Endothelial cell (in vitro differentiated cells): ENCODE measurements at places on chromosomes 1 and 21.

DNA sequence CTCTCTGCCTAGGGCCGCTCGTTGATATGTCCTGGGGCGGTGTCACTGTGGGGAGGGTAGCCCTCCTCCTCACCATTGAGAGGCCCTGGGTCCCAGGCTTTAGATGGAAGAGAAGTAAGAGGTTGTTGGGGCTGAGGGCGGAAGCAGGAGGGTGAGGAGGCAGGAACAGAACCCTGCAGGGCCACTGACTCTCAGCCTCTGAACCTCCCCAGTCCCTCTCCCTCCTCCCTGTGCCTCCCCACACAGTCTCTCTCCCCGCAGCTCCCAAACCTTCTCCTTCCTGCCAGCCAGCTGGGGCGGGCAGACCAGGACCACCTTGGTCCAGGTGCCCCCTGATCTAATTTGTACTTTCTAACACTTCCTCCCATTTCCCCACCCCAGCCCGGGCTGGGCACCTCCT lies 14.3 kb upstream of the FAM131C start:
- no peak for DNase-seq

DNA sequence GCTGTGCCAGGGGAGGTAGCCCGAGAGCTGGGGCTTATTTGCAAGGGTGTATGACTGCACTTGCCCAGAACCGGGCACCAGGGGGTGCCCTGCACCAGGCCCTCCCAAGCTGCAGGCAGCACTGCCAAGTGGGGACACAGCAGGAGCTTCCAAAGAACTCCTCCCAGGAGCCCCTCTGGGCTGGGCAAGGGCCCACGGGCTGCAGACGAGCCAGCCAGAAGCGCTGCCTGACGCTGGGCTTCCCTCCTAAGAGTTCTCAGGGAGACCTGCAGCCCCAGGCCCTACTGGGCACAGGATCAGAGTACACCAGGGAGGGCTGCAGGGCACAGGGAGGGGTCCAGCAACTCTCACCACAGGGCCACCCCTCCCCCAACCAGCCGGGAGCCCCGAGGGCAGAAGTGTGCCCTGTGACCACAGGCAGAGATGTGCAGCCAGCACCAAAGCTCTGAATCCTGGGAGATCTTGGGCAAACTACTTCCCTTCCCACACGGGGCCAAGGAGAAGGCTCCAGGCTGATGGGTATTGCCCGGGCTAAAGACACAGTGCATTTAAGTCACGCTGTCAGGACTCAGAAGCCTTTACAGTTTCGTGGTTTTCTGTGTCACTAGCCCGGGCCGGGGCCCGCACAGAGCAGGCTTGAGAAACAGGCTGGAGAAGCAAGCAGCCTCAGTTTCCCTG lies 63.4 kb downstream of the KCNAB2 start:
- peak; percentile 42 for DNase-seq

- DNase-seq, result no peak
Measured at GRCh38 chr1:178271471-178271870, 177.6 kb downstream of the RASAL2 start.

- no peak for DNase-seq
Measured at GRCh38 chr1:212585210-212585609, 23.4 kb upstream of the ATF3 start.

DNA sequence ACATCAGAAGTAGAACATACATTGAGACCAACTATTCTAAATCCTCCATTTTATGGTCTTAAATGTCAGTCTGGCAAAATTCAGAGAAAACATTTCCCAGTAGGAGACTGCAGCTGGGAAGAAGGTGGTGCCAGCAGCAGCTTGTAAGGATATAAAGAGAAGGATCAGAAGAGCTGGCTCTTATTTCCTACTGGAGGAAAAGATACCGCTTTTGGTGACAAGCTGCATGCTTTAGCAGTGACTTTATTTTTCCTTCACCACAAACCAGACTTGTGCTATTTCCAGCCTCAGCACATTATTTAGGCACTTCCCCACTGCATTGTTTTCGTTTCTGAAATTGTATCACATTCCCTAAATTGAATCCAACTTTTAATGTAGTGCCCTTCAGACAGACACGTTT lies 28.4 kb downstream of the RNF11 start:
- DNase-seq, result no peak

GRCh38 chr1:219529116-219529515 lies 83.8 kb downstream of the ZC3H11B start:
- DNase-seq, result no peak

GRCh38 chr1:73800376-73800775 lies 397.6 kb downstream of the LRRIQ3 start:
- DNase-seq, result no peak

GRCh38 chr1:193110864-193111263 lies 5.7 kb upstream of the GLRX2 start:
- DNase-seq, result no peak

GRCh38 chr1:8169364-8170058 lies 143.4 kb upstream of the ERRFI1 start:
- DNase-seq, result no peak

DNA sequence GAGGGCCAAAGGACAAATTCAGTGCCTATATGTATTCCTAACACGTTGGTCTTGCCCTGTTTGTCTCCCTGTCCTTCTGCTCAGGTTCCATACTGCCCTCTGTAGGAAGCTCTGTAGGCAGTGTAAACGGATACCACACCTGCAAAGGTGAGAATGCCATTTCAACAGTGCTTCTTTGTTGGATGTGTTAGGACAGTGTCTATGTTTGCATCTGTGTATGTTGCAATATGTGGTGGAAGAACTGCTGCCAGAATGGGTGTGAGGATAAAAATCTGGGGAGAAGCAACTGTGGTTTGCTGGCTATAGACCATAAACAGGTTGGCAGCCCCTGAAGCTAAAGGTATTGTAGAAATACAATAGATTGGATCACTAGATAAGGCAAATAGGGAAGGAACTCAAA lies 113.1 kb upstream of the BMP8A start:
- no peak for DNase-seq

DNA sequence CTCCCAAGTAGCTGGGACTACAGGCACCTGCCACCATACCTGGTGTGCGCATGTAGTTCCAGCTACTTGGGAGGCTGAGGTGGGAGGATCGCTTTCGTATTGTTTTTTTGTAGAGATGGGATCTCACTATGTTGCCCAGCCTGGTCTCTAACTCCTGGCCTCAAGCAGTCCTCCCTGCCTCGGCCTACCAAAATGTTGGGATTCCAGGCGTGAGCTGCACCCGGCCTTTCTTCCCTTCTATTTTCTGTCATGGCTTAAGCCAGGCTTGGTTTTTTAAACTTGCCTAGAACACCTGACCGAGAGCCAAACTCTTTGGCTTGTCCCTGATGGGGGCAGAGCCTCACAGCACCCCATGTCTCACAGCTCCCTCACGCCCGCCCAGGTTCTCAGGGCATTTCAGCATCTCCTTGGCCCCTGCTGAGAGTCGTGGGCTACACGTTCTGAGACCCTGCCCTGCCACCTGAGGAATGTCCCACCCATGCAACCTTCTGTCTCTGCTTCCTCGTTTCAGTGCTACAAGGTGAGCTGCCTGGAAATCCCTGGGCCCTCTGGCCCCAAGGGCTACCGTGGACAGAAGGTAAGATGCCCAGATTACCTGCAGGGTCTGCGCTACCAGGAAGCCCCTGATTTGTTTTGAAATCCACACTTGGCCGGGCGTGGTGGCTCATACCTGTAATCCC lies 15.7 kb downstream of the COL6A2 start:
- no peak for DNase-seq
